ENCODE measurements at places on chromosomes 11 and 22.
A peak's percentile ranks its signal among the peaks of the same experiment; 100 is the strongest.

GRCh38 chr11:74316772-74317505 lies 5.5 kb upstream of the P4HA3 start:
- DNase-seq, result no peak

GRCh38 chr11:130315354-130315970 lies 745 bp upstream of the ZBTB44 start:
- DNase-seq, result no peak

- peak; percentile 6 for DNase-seq
Observed at GRCh38 chr11:65884716-65885092, 3.6 kb downstream of the FIBP start.

DNA sequence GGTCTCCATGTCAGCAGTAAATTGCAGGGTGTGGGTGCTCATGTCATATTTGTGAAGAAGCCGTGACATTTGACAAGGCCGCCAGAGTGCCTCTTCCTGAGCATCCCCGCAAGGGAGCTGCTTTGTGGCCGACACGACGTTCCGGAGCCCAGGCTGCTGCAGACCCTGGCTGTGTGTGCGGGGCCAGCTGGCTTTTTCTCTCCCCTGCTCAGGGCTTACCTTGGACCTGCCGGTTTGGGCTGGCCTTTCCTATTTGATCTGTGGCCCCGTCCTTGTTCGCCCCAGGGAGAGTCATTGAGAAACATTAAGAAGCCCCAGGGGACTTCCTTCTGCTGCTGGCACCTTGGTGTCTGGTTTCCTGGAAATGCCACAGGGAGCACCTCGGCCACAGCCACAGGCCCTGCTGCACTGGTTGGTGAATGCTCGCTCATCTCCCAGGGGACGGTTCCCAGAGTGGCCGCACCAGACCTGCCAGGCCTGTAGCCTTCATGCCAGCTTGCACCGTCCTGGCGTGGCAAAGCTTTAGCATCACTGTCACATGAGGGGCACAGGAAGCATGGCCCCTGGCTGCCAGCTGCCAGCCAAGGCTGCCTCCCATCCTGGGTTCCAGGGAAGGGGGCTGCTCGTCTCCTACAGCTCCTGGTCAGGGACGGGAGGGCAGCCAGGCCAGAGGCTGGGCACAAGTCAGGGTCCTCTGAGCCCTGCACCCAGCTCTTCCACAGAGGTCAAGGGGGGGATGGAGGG lies 5.4 kb downstream of the GRK2 start:
- no peak for DNase-seq

All from NCI-H1694 treated with DMSO at 0.1 percent for 48 hours (cell line).